Activated CD4-positive, alpha-beta T cell treated with anti-CD3 and anti-CD28 coated beads for 24 hours (primary cell): ENCODE measurements at places on chromosomes 3 and 15.

GRCh38 chr15:51842852-51843737, 13.6 kb downstream of the TMOD3 start:
- no peak for DNase-seq

DNA sequence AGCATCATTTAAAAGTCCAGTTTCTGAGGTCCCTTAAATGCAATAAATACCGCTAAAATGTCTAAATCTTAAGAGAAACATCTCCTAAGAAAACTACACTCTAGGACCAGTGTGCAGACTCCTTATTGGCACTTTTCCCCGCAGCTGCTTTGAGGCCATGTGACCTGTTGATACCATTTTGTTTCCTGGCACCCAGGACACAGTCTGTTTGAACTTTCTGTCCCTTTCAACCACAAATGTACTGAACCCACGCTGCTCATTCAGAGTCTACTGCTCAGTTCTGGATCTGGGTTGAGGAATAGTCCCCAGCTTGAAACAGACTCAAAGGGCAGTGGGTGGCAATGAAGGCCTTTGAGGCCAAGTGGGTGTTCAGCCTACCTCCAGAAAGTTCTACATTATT, 17.1 kb downstream of the LDHAL6B start:
- no peak for DNase-seq

- DNase-seq: no peak
These were observed 70.7 kb downstream of the TOP2B start for GRCh38 chr3:25594007-25594502.

DNA sequence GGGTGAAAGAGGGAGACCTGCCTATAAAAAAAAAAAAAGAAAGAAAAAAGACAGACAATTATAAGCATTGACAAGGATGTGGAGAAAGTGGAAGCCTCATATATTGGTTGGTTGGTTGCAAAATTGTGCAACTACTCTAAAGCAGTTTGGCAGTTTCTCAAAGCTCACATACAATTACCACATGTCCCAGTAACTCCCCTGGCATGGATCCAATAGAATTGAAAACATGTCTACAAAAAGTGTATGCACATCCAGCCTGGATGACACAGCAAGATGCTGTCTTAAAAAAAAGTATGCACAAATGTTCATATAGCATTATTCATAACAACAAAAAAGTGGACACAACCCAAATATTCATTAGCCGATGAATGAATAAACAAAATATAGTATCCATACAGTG, 19.5 kb downstream of the SETMAR start:
- no peak for DNase-seq

GRCh38 chr15:25345943-25346342, 92.9 kb downstream of the UBE3A start:
- DNase-seq: no peak

- no peak for DNase-seq
These were observed 79.2 kb downstream of the SRGAP3 start for GRCh38 chr3:9169956-9170850.

DNA sequence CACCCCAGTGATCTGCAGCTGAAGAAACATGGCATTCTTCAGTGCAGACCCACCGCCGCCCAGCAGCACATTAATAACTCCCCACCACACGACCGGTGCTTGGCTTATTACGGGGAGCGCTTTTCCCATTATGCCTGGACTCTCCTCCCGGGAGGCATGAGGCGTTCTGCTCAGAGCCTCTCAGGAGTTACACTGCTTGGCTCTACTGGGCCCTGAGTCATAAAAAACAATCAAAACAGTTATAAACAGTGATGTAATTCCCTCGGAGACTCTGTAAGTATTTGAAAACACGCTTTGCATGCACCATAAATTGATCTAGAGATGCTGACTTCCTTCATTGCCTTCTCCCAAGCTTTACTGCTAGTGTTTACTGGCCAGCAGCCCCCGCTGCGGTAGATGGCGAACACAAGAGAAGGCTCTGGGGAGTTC, 77.1 kb upstream of the SNRPA1 start:
- DNase-seq: no peak

DNA sequence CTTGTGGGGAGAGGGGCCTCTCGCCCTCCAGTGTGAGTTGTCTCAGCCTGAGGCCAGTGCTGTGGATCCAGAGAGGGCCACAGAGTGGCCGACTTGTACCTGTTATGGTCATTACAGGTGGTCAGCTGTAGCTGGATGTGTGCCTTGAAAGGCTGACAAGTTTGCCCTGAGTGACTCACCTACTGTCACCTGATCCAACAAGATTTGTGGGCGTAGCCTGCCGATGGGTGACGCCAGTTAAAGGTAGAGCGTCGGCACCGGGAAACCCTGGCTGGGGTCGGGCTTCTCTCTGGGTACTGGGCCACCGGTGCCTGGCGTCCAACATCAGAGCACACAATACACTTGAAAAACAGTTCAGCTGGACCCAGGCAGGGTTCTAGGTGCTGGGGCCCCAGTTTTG, 2.8 kb upstream of the ISG20 start:
- no peak for DNase-seq

DNA sequence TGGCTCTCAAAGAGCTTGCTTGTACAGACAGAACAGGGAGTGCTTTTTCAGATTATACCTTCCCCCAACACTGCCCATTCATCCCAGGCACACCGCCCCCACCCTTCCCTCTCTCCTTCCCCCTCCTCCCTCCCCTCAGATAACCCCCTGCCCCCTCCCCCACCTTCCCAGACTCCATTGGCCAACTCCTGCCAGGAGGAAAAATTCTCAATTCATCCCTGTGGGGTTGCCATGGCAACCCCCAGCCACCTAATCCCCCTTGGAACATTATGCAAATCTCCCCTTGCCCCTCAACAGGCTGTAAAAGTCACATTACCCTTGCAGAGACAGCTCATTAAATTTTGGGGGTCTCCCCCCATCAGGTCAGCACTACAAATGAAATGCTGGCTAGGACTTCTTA, 14.3 kb downstream of the TLE3 start:
- DNase-seq: no peak

- DNase-seq: no peak
These were observed 66.6 kb upstream of the LARS2 start for GRCh38 chr3:45321607-45322391.

GRCh38 chr3:131925571-131925970, 109.2 kb downstream of the CPNE4 start:
- no peak for DNase-seq

DNA sequence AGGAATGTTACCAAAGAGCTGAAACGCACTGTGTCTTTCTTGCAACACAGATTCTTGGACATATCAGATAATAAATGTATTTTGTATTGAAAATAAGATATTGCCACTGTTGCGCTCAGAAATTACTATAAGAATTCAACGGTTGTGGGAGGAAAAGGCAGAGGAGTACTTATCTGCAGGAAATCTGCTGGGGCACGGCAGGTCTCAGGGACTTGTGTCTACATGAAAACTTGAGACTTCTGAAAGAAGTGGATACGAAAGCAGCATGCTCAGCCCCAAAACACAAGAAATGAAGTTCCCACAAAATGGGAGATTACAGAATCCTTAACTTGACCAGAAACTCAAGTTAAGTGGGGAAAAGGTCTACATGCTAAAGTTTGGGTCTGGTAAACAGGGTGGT, 86.5 kb downstream of the IGSF11 start:
- DNase-seq: no peak

- no peak for DNase-seq
These were observed 584.6 kb downstream of the MCTP2 start for GRCh38 chr15:94815914-94816313.

GRCh38 chr15:66387163-66388042, 691 bp downstream of the MAP2K1 start:
- DNase-seq: peak; percentile 76

- DNase-seq: no peak
These were observed 76.9 kb downstream of the OCA2 start for GRCh38 chr15:28022181-28022580.

DNA sequence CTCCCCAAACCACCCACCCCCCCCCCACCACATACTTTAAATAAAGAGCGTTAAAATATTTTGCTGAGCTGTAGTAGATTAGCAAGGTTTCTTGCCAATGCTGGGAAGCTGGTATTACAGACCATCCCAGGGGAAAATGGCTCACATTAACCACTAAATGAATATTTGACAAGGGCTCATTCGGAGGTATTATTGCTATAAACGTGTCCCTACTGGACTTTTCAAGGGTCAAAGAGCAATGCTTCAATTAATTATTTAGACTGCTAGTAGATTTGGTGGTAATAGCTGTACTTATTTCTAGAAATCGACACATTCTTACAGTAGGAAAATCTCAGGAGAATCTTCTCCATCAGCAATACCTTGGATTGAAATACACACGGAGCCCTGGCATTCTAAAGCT, 5.2 kb downstream of the SOX2 start:
- DNase-seq: no peak

DNA sequence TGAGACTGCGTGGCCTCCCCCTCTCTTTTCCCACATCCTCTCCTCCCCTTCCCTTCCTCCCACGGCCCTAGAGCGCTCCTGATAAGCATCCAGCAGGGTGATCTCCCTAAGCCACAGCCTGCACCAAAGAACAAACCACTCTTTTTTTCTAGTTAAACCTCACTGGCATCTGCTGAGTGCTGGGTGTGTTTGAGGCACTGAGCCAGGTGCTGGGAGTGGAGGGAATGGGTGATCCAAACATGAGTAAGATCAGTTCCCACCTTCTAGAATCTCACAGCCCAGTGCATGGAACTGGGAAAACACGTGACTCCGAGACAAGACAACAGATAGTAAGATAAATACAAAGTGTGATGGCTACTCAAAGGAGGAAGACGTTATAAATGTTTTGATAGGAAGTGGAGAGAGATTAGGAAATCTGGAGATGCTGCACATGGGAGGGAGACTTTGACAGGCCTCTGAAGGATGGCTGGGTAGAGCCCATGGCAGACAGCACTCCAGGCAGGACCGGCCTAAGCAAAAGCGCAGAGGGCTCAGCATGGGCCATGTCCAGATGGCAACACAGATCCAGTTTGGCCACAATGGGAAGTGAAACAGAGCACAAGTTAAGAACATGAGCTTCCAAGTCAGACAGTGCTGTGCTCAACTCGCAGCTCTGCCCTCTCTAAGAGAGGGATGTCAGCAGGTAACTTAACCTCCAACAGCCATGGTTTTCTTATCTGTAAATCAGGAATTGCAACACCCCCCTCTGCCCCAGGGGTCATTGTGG, 55.6 kb downstream of the CCR3 start:
- DNase-seq: no peak

GRCh38 chr15:95041297-95041696, 809.9 kb downstream of the MCTP2 start:
- DNase-seq: no peak

DNA sequence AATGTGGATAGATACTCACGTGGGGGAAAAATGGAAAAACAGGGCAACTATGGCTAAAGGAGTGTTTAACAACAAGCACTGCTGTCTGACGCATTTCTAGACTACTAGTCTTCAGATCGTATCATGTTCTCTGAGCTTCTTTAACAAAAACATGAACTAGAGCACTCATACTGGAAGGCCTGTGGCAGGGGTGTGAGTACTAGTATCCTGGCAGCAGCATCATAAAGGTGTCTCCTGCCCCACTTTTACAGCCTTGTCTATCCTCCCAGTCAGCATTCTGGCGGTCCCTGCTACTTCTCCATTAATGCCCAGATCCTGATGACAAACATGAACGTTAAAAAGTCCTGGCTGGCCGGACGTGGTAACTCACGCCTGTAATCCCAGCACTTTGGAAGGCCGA, 4.0 kb downstream of the FMN1 start:
- no peak for DNase-seq

DNA sequence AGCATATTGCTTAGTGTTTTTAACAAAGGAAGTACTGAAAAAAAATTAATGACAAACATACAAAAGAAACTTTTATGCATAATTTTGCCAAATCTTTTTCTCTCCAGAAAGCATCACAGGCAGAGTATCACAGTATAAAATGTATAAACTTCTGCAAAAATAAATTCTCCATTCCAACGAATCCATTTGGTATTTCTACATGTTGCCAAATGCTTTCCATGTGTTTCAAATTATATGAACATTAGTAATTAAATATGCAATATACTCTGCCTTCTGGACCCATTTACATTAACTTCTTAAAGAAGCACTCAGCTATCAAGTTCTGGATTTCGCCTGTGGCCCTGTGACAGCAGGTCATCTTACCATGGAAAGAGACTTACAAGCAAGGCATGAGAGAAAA, 189.1 kb upstream of the ALCAM start:
- no peak for DNase-seq

- no peak for DNase-seq
These were observed at the start of gene INSYN1 for GRCh38 chr15:73753250-73754130. Gene INSYN1, minus strand, starts transcription at chr15:73753351. Its CDS starts 2,221 bp downstream, at chr15:73751130.
